Amniotic stem cell (primary cell): ENCODE measurements at places on chromosomes 12 and 14.

DNA sequence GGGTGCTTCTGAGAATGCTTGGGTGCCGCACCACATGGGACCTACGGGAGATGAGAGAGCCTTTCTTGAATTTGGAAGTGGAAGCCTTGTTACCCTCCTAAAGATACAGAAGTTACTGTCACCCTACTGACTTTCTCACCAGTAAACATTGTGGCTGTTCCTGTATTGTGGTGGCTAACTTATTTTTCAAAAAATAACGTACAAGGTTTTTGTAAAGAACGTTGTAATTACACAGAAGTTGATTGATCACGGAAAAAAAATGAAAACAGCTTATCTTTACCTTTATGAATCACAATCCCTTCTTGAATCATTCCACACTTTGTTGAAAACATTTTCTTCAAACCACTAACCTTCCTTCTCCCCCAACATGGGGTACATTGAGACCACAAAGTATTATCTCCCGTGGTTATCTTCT, 22.0 kb upstream of the PPFIBP1 start:
- DNase-seq = no peak

GRCh38 chr12:84811291-84811690, 101.3 kb downstream of the SLC6A15 start:
- no peak for DNase-seq

DNA sequence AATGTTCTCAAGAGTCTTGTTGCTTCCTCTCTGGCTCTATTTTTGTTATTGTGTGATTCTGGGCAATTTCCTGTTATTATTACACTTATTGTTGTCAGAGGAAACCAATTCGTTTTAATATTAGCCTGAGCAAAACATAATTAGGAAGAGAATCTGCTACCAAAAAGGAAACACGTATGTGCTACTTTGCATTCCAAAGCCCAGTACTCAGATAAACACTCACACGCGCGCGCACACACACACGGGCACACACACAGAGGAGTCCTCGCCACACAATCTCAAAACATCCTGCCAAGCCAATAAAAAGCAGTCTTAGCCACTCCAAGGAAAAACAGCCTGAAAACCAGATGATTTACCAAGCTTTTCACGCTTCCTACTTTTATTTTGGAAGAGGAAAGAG, 400.7 kb downstream of the NUAK1 start:
- DNase-seq = no peak

DNA sequence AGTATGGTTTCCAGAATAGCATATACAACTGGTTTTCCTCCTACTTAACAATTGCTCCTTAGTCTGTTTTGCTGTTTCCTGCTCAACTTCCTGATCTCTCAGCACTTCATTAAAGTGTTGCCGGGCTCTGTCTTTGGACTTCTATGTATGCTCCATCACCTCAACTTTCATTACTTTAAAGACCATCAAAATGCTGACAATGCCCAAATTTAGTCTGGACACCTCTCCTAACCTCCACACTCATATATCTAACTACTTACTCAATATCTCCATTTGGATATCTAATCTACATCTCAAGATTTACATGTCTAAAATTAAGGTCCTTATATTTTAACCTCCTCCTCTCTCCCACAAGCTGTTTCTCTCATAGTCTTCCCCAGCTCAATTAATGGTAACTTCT, 54.4 kb upstream of the LGR5 start:
- DNase-seq = no peak

GRCh38 chr12:124544983-124545382, 22.4 kb downstream of the NCOR2 start:
- DNase-seq = no peak

DNA sequence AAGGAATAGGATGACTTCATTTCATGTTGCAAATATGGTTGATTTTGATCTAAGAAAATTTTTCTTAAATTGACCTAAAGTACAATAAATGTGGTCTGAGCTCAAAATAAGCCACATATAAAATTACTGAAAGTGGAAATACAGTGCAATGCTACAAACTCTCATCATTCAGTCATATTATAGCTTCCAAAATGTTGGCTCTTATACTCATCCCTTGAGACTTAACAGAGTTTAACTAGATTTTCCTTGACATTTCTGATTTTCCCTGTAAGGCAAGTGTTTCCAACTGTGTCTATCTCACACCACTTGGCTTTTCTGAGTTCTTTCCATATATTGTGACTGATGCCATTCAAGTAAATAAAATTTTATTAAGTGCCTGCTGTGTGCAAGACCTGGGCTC, 123.7 kb upstream of the NTF3 start:
- no peak for DNase-seq

DNA sequence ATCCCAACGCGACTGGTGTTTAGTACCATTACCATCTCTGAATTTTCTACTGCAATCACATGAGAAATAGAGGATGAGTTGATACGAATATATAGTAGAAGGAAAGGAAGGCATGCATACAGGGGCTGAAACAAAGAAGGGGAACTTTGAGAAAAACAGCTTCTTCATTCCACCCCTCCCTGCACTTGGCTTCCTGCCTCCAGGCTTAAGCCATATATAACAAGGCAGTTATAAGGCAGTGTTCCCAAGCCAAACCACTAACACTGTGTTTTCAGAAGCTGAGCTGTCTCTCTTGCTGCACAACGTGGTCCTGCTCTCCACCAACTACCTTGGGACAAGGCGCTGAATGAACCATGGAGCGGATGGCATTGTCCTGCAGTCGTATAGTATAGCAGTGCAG, 11.0 kb downstream of the LETMD1 start:
- DNase-seq = no peak

DNA sequence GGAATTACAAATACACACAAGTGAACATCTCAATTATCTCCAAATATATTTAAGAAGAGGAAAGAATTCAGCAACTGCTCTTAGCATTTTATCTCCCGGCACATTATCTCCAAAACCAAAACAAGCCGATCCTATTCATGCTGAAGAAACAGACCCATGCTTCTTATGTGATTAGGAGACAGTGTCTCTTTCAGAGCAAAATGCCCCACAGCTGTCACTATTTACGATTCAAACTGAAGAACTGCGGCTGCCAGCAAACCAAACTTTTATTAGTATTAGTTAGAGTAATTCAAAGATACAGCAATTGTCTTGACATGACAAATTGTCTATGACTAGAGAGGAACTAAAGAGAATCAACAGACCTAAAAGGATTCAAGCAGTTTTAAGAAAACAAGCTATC, 79.4 kb downstream of the SETD3 start:
- DNase-seq = no peak

DNA sequence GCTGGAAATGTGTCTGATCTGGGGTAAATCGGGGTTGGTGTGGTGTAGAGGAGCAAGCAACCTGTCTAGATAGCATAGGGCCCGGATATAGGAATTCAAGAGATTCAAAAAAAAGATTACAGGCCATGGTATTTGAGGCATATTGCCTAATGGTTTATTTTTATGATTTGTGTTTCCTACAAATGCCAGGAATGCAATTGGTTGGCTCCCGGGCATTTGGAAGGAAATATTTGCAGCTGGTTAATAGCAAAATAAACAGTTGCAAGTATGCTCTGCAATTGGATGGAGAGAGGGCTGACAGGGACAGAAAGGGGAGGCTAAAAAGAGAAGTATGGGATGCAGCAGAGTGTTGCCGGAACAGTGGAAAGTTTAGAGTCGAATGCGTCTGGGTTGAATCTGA, 315.6 kb upstream of the ATP2B1 start:
- DNase-seq = no peak

- DNase-seq = no peak
Measured at GRCh38 chr12:122031342-122032216, 9.9 kb downstream of the BCL7A start.

DNA sequence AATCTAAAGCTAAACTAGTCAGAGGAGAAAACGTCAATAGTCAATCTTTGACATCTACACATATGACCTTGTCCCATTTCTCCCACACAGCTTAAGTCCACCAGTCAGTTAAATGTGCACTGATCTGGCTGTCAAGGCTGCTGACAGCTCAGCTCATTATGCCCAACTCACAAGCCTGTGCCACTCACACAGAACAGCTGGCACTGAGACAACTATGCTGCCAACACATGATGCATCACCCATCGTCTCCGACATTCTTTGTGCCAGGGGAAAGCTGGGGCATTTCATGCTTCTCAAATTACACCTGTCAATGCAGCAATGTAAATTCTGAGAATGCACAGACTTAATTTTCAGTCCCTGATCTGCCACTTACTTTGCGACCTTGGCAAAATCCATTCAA, 25.3 kb downstream of the GNS start:
- no peak for DNase-seq

GRCh38 chr12:1882405-1882804, 36.0 kb downstream of the CACNA2D4 start:
- no peak for DNase-seq

- no peak for DNase-seq
Measured at GRCh38 chr12:33587784-33588712, 148.4 kb upstream of the SYT10 start.

- DNase-seq = no peak
Measured at GRCh38 chr12:127459166-127459565, 807.8 kb upstream of the TMEM132C start.

GRCh38 chr12:120234643-120235368, 30.7 kb downstream of the PXN start:
- DNase-seq = peak; percentile 88

- peak; percentile 85 for DNase-seq
Measured at GRCh38 chr14:50116181-50116956, at the start of gene VCPKMT. TSS of gene VCPKMT (minus strand) at chr14:50116572. CDS start at chr14:50116552, 20 bp downstream.

DNA sequence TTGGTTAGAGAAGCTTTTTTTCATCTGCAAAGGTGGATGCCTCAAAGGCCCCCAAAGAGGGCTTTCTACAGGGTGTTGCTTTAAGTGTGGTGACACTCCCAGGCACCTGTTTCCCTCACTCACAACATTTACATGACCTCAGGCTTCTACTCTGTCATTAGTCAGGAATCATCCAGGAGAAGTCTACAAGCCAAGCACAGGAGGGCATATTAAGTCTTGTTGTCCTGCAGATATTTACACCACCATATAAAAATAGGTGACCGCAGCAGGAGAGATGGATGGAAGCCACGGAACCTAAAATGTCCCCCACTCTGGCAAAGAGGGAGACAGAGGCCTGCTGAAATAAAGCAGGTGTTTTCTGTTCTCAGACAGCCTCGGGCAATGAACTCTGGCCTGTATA, 7.5 kb upstream of the DPF3 start:
- no peak for DNase-seq

- no peak for DNase-seq
Measured at GRCh38 chr12:129312048-129312447, 458.8 kb downstream of the GLT1D1 start.

DNA sequence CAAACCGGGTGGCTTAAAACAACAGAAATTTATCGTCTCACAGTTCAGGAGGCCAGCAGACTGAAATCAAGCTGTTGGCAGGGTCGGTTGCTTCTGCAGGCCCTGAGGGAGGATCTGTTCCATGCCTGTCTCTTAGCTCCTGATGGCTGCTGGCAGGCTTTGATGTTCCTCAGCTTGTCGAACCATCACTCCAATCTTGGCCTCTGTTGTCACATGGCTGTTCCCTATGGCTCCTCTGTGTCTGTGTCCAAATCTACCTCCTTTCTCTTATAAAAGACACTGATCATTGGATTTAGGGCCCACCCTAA, 14.0 kb downstream of the NFATC4 start:
- no peak for DNase-seq

DNA sequence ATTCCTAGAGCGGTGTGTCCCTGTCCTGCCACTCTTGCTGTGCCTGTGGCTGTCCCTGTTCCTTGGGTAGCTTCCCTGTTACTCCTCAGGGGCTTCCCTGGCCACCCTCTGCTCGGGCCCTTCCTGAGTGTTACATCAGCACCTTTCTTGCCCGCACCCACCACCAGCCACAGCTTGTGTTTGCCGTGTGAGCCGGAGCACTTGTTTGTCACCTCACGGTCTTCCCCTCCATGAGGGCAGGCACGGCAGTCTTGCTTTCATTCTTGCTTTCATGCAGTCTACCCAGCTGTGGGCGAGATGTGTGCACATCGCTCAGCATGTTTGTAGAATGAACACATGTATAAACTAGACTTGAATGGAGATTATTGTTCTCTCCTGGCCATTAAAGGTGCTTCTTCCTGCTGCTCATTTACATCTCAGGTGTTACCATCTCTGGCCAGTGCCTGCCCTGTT, 42.0 kb downstream of the TRAF3 start:
- DNase-seq = no peak

- DNase-seq = no peak
Measured at GRCh38 chr14:30114051-30114450, 186.4 kb upstream of the PRKD1 start.

GRCh38 chr12:15693228-15693911, 95.8 kb downstream of the EPS8 start:
- DNase-seq = no peak

DNA sequence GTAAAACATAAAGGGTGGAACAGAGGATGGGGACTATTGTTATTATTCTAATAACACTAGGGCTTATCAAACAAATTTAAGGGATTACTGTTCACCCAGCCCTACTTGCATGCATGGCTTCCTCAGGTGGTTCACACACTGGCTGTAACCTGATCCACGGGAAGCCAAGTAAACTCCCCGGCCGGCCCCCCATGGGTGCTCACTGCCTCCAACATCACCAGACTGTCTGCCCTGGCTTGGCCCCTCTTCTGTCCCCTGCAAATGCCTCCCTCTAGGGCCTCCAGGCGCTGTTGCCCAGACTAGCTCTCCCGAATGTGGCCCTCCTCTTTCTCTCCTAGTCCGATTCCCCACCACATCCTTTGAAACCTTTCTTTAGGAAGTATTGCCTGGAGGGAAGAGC, 18.6 kb downstream of the FAIM2 start:
- no peak for DNase-seq

- no peak for DNase-seq
Measured at GRCh38 chr12:68154779-68155178, 4.8 kb downstream of the IFNG start.

- no peak for DNase-seq
Measured at GRCh38 chr14:80699861-80700260, 241.7 kb downstream of the CEP128 start.

- DNase-seq = no peak
Measured at GRCh38 chr12:53345486-53346188, 9.5 kb upstream of the SP7 start.

DNA sequence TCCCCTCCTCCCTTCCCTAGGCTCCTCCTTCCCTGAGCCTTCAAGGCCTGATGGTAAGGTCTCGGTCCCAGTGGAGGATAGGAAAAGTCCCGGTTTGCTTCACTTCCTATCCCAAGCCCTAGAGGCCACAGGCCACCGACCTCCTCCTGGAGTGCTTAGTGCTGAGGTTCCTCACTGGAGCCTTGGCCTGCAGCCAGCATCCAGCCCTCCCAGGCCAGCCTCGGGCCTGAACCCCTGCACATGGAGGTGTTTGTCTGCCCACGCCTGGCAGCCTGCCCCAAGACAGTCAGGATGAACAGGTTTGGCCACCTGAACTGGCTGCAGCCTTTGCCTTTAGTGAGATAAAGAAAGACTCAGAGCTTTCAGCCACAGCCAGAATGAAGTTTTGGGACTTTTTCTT, 15.8 kb upstream of the KRT7 start:
- DNase-seq = no peak
